ENCODE measurements at places on chromosomes 6 and 20.

- DNase-seq = no peak
Observed at GRCh38 chr6:148968771-148969602, 222.2 kb downstream of the UST start.

DNA sequence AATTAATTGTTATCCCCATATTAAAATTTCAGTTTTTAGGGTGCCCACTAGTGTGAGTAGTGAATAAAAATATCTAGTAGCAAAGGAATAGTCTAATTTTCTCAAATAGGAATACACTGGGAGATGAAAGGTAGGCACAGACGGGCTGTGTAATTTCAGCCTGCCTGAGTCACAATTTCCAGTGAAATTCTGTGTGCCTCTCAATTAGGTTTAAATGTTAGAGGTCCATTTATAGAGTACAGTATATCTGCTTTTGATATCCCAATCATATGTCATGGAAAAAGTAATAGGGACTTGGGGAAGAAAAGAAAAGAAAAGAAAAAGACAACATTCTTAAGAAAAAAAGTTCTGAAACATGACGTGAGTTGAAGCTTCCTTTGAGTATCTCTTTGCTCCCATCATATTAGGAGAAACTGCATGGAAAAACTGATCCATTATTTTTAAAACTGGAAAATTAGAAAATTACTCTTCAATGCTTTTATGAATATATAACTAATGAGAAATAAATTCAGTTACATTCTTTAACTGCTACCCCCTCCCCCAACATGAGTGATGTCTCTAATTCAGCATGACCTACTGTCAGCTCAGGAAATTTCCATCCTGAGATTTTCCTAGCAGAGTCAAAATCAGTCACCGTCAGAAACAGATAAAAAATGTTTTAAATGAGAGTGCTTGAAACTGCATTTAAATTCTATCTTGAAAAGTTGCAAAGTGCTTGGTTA lies 473.8 kb upstream of the HSF2 start:
- DNase-seq = no peak

DNA sequence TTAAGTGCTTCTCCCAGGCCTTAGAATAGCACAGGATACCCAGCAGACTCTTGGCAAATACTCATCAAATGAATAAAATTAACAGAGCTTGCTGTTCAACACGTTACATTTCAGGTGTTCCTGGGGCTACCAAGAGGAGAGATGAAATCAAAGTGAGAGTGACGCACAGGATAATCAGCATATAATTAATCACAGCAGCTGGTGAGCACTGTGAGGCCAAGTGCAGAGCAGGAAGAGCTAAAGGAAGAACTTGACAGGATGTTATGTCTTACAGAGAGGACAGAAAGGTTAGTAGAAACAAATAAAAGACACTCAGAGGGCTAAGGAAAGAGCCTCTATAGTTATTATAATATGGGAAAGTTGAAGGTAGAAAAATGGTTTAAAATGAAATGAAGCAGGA lies 8.8 kb downstream of the PPIL1 start:
- DNase-seq = no peak

DNA sequence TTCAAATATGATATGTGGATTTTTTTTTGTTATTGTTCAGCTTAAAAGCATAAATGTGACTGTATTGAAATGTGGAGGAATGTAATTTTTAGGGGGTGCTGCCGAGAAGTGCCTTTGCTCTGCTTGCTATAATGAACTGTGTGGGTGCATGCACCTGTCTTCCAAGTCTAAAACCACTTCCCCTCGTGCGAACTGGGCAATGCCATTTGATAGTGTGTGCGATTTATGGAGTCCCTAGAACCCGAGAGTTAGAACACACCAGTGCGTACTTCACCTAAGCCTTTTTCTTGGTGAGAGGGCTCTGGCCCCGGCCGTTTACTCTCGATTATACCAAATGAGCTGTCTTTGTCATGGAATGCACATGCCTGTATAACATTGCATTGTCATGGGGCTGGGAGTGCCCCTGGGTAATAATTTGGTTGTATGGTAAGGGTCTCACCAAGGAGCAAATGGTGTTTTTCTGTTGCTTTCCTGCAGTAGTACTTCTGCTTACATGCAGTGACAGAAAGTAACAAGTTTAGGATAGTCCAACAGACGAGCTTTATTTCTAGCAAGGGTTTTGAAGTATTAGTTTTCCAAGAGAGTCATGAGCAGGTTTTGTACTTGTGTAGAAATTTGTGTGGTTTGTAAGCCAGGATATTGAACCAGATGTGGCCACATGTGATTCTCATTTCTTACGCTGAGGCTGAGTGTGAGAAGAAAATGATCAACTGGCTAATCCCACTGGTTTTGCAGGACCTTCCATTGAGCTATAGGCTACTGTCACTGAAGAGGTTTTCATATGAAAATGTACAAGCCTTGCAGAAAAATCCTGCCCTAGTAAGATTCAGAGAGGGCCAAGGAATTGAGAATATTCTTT lies 172.4 kb downstream of the DTNBP1 start:
- DNase-seq = no peak
